ENCODE measurements at places on chromosomes 5 and 9.
A peak's percentile ranks its signal among the peaks of the same experiment; 100 is the strongest.

GRCh38 chr9:114723931-114724330, 41.9 kb upstream of the TEX48 start:
- no peak for DNase-seq

DNA sequence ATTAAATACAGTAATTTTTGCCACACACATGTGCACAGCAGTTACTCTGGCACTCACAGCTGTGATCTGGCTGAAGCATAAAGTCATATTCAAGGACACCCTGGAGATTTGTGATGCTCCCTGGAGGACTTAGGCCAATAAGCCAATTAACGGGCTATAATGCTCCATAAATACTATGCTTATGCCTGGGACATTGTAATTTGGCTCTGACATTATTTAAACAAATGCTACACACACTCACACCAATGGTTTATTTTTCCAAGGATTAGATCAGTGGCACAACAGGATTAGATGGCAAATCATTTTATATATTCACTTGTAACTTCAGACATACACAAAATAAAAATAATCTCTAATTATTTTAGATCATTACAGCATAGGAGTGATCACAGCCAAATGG, 111.2 kb downstream of the LMNB1 start:
- DNase-seq: no peak

DNA sequence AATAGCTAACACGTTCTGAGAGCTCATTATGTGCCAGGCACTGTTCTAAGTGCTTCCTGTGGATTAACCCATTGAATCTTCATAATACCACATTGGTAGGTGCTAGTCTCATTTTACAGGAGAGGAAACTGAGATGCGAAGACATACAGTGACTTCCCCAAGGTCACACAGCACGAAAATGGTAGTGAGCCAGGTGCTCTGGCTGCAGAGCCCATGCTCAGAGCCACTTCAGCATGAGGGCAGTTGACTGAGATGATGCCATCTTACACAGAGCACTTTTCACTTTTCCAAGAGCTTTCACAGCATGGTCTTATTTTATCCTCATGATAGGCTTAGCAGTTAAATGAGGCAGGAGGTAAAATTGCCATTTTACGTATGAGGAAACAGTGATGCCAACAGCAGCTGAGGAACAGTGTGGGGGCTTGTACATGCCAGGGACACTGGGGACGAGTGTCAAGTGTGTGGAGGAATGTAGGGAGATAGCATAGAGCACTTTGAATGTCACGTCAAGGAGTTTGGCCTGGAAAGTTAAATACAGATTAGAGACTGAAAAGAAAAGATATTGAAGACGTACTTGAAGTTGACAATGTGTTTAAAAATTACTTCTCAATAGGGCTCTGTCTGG, 180.0 kb downstream of the KIF4B start:
- no peak for DNase-seq

- no peak for DNase-seq
Measured at GRCh38 chr9:14383294-14383693, 69.4 kb upstream of the NFIB start.

DNA sequence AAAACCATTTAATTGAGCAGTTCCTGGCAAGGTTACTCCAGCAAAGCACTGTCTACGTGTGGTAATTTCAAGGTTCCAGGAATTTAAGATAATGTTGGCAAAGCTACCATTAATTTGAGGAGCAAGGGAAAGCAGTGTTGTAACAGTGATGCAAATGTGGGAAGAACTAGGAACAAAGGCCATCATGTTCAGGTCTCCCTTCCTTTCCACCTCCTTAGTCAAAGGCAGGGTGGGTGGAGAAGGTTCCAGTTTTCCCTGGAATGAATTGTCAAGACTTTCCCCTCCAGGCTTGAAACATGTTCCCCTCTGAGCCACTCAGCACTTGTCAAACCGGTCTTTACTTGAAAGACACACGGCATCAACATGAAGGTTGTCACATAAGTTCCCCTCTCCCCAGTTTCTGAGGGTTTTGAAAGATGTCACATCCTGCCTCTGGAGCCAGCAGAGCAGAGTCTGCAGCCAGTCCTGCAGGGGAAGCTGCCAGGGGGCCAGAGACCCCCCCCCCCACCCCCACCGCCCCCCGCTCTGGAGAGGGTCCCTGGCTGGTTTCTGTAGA, 226.0 kb downstream of the GAS1 start:
- no peak for DNase-seq

GRCh38 chr5:76521240-76521758, 101.9 kb downstream of the F2RL2 start:
- no peak for DNase-seq

GRCh38 chr9:91896513-91897121, 53.4 kb downstream of the ROR2 start:
- no peak for DNase-seq

- no peak for DNase-seq
Measured at GRCh38 chr5:54774281-54775170, 210.9 kb downstream of the ESM1 start.

DNA sequence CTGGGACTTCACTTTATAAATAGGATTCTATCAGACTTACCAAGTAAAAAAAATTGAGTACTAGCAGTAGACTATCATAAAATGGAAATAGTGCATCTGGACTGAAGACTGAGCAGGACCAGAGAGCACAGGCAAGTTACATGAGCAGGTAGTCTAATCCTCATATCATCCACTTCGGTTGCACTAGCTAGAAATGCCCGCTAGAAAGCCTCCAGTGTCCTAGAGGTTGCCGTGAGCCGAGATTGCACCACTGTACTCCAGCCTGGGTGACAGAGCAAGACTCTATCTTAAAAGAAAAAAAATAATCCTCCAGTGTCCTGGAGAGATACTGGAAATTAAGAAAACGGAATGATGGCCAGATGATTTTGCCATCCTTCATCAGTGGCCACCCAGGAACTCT, 20.0 kb downstream of the C5orf47 start:
- DNase-seq: no peak

DNA sequence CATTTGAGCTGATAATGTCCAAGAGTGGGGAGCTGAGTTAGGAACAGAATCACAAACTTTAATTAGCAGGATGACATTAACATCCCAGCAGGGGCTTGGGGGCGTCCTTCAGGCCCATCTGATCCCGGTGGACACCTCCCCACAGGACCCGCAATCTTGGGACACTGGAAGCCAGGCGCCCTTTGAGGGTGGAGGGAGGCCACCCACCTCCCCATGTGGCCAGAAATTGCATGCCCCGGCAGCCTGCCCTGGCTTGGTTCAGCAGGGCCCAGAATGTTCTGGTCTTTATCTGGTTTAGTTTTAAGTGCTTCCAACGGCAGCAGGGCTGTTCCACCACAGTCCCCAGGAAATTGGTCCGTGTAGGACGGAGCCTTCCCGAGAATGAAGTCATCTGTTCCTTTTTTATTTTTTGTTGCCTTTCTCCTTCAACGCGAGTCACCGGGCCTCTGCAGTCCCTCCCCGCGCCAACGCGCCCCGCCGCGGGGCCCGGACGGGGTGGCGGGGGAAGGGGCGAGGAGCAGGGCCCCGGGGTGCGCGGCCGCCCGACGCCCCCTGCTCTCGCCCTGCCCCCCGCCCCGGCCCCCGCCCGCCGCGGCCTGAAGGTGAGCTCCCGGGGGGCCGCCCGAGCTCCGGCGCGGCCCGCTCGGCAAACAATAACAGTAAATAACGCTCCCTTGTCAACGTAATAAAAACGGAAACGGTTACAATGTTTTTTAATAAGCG, 207.9 kb downstream of the C9orf50 start:
- peak; percentile 62 for DNase-seq

- no peak for DNase-seq
Measured at GRCh38 chr5:6760686-6761085, 47.5 kb downstream of the TENT4A start.

GRCh38 chr5:151775025-151775606, 3.4 kb downstream of the G3BP1 start:
- DNase-seq: no peak

- no peak for DNase-seq
Measured at GRCh38 chr5:160979385-160979784, 127.4 kb upstream of the ATP10B start.

- no peak for DNase-seq
Measured at GRCh38 chr5:144484124-144484897, 313.6 kb downstream of the KCTD16 start.

- DNase-seq: no peak
Measured at GRCh38 chr5:16457853-16458252, 7.7 kb downstream of the ZNF622 start.

- DNase-seq: no peak
Measured at GRCh38 chr9:137604345-137605086, 970 bp upstream of the ARRDC1 start.

GRCh38 chr9:99561961-99562565, 259.6 kb upstream of the NR4A3 start:
- no peak for DNase-seq

DNA sequence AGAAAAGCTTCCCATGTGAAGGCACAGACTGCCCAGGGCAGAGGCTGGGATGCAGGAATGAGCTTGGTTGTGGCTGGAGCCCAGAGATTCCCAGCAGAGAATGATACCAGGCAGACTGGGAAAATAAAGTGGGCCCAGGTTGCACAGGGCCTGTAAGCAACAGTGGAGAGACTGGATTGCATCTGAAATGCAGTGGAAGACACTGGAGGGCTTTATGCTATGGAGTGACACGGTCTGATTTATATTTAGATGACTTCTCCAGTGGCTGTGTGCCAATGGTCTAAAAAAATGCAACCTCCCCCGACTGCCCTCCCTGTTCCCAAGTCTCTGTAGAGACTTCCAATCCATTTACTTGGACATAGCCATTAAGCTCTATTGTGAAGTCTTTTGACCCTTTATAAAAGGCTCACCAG, 951.1 kb upstream of the DMAC1 start:
- DNase-seq: no peak

DNA sequence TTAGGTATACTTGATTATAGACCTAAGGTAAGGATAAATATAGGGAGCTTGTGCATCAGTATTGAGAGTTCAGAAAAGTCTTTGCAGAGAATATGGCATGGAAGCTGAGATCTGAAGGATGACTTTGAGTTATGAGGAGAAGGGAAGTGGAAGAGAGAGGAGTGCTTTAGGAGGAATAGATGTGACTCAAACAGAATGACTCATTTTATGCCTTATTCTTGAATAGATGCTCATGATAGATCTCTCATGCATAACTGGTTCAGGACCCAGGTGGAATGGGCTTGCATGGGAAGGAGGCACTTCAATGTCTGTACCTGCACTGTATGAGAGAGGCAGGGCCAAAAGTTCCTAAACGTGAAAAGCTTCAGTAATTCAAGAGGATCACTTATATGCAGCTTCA, 103.3 kb downstream of the CWC27 start:
- no peak for DNase-seq

- DNase-seq: no peak
Measured at GRCh38 chr5:178590141-178590923, at the start of gene COL23A1. COL23A1 (minus strand) TSS chr5:178590393.

DNA sequence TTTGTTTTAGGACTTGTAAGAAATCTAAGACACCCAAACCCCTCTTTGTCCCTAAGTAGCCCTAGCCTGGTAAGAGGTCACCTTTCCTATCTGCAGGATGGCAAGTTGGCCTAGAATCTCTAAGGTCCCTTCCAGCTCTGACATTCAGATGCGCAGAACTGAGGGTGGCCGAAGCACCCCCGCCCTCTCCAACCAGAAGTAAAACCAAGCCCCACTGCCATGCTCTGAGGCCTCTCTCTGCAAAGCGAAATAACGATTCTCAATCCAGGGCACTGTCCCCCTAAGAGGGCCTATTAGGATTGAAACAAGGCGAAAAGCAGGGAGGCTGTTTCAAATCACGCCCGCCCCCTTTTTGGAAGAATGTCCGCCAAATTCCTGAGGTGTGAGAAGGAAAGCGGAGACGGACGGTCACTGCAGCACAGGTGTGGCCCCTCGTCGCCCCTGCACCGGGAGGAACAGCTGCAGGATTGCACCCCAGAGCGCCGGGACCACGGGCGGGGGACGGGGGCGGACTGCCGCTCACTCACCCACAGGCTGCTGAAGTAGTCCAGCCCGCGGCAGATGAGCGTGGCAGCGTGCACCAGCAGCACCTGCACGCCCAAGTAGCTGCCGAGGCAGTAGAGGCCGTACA, 824 bp downstream of the TMEM245 start:
- DNase-seq: no peak

DNA sequence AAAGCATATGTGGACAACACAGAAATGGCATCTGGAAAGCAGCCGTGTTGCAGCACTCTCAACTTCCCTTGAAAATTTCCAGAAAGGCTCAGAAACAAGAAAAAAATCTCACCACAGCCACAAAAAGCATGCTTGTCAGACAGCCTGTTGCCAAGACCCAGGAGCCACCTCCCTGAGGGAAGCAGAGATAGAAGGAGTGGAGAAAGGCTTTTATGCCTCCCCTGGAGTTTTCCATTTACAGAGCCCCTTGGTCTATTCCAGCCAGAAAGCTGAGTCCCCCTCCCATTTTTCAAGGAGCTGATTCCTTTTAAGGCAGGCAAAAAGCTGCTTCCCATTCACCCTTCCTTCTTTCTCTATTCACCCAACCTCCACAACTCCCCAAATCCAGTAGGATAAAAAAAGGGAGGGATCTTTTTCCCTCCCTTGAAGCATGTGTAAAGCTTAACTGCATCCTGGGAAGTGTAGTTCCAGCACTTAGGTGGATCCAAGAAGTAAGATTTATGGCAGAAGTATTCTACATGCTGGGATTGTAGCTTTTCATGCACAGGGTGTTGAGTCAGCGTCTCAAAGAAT, 37.1 kb upstream of the PALM2AKAP2 start:
- DNase-seq: no peak

GRCh38 chr9:120643061-120643460, 63.1 kb upstream of the CDK5RAP2 start:
- DNase-seq: no peak

- no peak for DNase-seq
Measured at GRCh38 chr5:173733831-173734501, 117.5 kb upstream of the BOD1 start.

DNA sequence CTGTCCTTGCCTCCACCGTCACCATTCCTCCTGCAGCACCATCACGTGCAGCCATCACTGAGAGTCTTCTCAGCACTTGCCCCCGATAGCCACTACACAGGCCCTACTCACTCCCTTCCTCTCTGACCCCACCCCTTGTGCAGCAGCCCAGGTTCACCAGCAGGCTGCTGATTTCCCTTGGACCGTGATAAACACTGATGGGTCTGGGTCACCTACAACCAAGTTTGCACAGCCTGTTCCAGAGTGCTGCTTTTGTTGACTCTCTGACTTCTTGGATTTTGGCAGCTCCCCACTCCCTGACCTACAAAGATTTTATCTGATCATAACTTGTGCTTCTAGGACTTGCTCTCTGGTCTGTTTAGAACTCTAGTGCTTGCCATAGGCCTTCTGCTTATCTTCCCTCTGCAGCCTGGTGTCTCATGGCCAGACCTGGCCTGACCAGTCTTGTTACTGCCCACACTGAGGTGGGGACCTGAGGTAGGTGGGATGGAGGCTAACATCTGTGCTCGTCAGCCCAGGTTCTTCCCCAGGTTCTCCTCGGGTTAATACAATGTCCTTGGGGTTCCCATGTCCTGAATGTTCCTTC, 109.3 kb downstream of the TARS1 start:
- no peak for DNase-seq

GRCh38 chr9:107673861-107674720, 184.5 kb upstream of the KLF4 start:
- no peak for DNase-seq

- no peak for DNase-seq
Measured at GRCh38 chr5:31273631-31274378, 80.3 kb downstream of the CDH6 start.

- DNase-seq: no peak
Measured at GRCh38 chr9:115164511-115164974, 46.6 kb upstream of the TNC start.

GRCh38 chr9:127987103-127987614, 6.4 kb upstream of the EEIG1 start:
- no peak for DNase-seq

All from NCI-H1417 treated with DMSO at 0.1 percent for 48 hours (cell line).